LHCN-M2 (cell line): ENCODE measurements at places on chromosomes 11 and 22. TPM values are rescaled to one million over a fixed set of nuclear protein-coding genes. Genes with fewer than 3 reads are reported as not detected.

DNA sequence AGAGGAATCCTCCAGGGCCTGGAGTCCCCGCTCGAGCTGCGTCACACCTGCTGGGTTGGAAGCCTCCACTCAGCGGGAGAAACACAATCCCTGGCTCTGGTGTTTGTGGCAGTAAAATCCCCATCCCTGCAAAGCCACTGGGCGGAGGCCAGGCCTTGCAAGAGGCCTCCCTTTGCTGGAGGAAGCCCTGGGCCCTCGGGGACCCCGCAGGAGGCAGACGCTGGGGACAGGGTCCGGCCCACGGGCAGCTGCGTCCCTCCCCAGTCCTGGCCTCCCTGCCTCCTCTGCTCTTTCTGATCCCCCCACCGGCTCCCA, 194.7 kb downstream of the BRD1 start:
- DNase-seq, result no peak

Gene HOATZ
- total RNA-seq, result not detected in 2 replicates

Gene OR2D2
- total RNA-seq, result not detected in 2 replicates

GRCh38 chr11:14386895-14387480, 28.0 kb upstream of the RRAS2 start:
- peak; percentile 84 for DNase-seq

GRCh38 chr11:124446916-124447315, 1.4 kb upstream of the OR8B8 start:
- no peak for DNase-seq

GRCh38 chr22:50697667-50698506, 25.3 kb downstream of the SHANK3 start:
- no peak for DNase-seq

DNA sequence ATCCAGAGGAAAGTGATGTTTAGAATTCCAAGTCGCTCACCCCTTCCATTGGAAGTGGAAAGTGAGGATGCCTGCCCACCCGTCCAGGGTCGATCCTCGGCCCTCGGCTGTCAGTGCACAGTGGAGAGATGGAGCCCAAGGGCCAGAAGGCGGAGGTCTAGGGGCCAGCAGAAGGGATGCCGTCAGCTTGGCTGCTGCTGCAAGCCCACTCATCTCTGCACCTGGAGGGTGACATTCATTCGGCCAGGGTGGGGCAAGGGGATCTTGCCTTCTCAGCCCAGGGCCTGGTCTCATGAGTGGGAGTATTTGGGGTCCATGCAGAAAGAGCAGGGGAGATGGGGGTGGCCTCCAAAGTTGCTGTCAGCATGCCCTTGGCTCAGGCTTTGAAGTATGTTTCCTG, 30.7 kb downstream of the LINC01488 start:
- no peak for DNase-seq

GRCh38 chr11:58900479-58901420, 38.5 kb upstream of the GLYATL1 start:
- DNase-seq, result peak; percentile 58

DNA sequence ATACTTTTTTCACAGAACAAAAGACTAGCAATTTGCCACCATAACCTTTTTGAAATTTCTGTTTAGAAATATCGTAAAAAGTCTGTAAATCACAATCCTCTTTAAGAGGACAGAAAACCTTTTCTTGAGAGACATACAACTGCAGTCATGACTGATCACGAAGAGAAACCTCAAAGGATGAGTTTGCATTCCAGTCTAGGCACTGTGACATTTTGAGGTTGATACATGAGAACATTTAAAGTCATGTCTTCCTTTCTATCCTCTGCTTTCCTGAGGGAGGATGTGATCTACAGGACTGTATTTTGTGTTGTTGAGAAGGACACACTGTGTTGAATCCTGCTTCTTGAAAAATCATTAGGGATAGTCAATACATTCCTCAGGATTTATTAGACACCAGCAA, 476.7 kb upstream of the CCDC179 start:
- DNase-seq, result peak; percentile 76

Gene ILK
- total RNA-seq, result 210 and 214 TPM in 2 replicates

DNA sequence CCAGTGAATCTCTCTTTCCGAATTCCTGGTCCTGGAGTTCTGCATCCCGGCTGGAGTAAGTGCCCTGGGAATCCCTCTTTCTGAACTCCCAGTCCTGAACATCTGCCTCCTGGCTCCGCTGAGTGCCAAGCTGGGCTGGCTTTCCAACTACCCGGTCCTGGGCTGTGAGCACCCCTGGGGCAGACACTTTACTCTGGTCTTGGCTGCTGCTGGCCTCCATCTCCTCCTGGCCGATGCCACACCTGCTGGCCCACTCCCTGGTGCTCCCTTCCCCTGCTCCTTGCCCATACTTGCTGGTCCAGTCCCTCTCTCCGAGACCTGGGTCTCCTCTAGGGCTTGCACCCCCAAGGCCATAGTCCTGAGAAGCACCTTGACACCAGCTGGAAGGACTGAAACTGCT, 14.7 kb downstream of the TNKS1BP1 start:
- no peak for DNase-seq

GRCh38 chr11:47182380-47182779, 3.9 kb downstream of the PACSIN3 start:
- DNase-seq, result no peak

GRCh38 chr11:104873252-104873651, 25.0 kb downstream of the CASP12 start:
- no peak for DNase-seq

Gene CCDC89
- total RNA-seq, result 6.6 and 7.4 TPM in 2 replicates

Gene MMP1
- 0.17 TPM in 1 of 2 replicates, not detected in the other for total RNA-seq

Gene MRPL16
- 39.6 and 48.0 TPM in 2 replicates for total RNA-seq
